Muscle of back (tissue), 13 donors: ENCODE measurements at places on chromosomes 5 and 9. TPM values are rescaled to one million over a fixed set of nuclear protein-coding genes. Genes with fewer than 3 reads are reported as not detected.

Gene PAEP
- not detected for polyA plus RNA-seq

Gene NOP16
- polyA plus RNA-seq = 22.4 TPM

Gene OMD
- polyA plus RNA-seq = 4.9 TPM

Gene TENT4A
- 15.8 TPM for polyA plus RNA-seq

Gene PCDHB15
- polyA plus RNA-seq = 6.6 TPM

Gene PTPDC1
- 10.2 TPM for polyA plus RNA-seq

Gene FGFR4
- polyA plus RNA-seq = 120 TPM

Gene SLC1A3
- 36.4 TPM for polyA plus RNA-seq

Gene DMGDH
- 2.5 TPM for polyA plus RNA-seq

Gene TMEM215
- 1.7 TPM for polyA plus RNA-seq

Gene FSTL4
- polyA plus RNA-seq = 2.8 TPM

Gene DBH
- 0.63 TPM for polyA plus RNA-seq

Gene COL23A1
- 5.9 TPM for polyA plus RNA-seq

Gene LHX3
- not detected for polyA plus RNA-seq

Gene PCDHB11
- 3.5 TPM for polyA plus RNA-seq
